ENCODE measurements at places on chromosomes 11 and 22.

DNA sequence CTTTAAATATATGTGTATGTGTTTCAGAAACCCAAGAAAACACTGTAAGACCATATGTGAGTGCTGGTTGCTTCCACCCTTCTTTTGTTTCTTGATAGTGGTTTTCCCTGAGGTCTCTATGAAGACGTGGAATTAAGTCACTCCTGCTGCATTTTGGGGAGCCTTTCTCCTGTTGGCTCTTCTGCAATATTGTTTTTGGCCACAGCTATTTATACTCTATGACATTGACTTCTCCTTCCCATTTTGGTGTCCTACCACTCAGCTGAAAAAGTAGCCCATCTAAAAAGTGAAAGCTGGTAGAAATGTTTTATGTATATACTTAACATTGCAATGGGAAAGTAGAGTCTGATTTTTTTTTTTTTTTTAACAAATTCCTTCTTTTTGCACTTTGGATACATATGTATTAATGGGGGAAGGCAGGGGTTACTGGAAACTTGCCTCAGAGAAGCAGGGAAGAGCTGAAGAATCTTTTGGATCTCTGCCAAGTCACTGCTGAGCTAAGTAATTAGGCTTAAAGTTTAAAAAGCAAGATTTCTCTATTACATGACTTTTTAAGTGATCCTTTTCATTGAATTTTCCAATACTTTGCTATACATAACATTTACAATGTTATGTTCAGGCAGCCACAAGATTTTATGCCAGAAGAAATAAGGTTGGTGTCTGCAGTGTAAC lies 1.8 kb downstream of the TTC17 start:
- peaks cover 37% of the 10 kb centered on the region for H3K4me1 ChIP-seq
- no peaks in the 10 kb centered on the region for H3K27me3 ChIP-seq
- H3K27ac ChIP-seq: peak overlapping the region; percentile 97
- no peak for DNase-seq
- peak overlapping the region; percentile 98 for H3K4me3 ChIP-seq
- H3K36me3 ChIP-seq: peaks cover 33% of the 10 kb centered on the region

- H3K4me1 ChIP-seq: no peaks in the 10 kb centered on the region
- DNase-seq: no peak
- no peak overlapping the region for H3K27ac ChIP-seq
- no peaks in the 10 kb centered on the region for H3K36me3 ChIP-seq
- H3K4me3 ChIP-seq: no peak overlapping the region
- H3K27me3 ChIP-seq: no peaks in the 10 kb centered on the region
These were observed 100.9 kb downstream of the SYN3 start for GRCh38 chr22:32957200-32957803.

DNA sequence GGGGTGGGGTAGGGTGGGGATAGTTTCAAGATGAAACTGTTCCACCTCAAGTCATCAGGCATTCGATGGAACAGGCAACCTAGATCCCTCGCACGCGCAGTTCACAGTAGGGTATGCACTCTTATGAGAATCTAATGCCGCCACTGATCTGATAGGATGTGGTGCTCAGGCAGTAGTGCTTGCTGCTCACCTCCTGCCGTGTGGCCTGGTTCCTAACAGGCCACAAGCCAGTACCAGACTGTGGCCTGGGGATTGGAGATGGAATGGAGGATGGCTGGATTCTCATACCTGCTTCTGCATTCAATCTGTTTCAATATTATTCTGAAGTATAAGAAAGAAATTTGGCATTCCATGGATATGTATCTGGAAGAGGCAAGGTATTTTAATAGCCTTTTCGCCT lies 73.1 kb downstream of the RBFOX2 start:
- peaks cover 6% of the 10 kb centered on the region for H3K27me3 ChIP-seq
- H3K4me3 ChIP-seq: no peak overlapping the region
- H3K27ac ChIP-seq: no peak overlapping the region
- H3K36me3 ChIP-seq: no peaks in the 10 kb centered on the region
- no peak for DNase-seq

DNA sequence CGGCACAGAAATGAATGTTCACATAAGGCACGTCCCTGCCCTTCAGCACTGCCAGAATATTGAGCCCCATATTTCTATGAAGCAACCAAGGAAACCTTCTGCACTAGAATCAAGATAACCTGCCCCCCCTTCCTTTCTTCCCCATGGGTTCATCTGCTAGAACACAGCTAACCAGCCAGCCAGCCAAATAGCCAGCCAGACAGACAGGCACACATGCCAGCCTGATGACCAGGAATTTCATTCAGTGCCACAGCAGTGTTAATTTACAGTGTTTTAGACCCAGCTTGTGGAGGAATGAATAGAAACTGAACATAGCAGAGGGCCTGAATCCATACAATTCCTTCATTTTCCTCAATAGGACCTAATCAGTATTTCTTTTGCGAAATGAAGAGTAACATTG lies 57.0 kb downstream of the TENM4 start:
- H3K4me3 ChIP-seq: no peak overlapping the region
- H3K27me3 ChIP-seq: no peaks in the 10 kb centered on the region
- DNase-seq: no peak
- H3K4me1 ChIP-seq: no peaks in the 10 kb centered on the region
- H3K27ac ChIP-seq: no peak overlapping the region

DNA sequence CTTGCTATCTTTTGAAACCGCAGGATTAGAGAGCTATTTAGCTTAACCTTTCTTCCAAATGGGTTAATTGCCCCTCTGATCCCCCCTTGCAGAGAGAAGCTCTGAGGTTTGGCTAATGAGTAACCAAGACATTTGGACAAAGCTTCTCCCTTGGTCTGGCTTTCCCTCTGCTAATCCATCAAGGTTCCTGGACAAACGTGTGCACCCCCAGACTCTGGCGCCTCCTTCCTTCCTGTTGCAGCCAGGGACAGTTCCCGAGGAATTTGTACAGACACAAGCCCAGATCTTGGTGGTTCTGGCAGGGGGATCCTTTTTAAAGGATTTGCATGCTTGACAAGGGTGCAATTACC lies 1.6 kb downstream of the KIAA1671 start:
- H3K36me3 ChIP-seq: no peaks in the 10 kb centered on the region
- DNase-seq: no peak
- H3K4me1 ChIP-seq: peaks cover 16% of the 10 kb centered on the region

DNA sequence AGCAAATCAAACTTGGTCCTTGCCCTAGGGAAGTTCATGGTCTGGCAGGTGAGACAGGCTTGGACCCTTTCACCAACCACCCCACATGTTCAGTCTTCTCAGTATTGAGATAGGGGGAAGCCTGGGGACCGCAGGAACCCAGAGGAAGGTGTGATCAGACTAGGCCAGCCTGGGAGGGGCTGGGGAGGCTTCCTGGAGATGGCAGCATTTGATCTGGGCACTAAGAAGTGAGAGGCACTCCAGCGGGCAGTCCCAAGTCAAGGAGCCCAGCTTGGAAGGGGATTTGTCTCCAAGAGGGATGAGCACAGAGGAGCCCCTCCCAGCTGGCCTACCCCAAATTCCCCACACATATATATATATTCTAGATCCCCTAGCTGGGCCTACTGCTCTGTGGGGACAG lies 5.4 kb downstream of the LRRC32 start:
- no peak for DNase-seq
- H3K27me3 ChIP-seq: peaks cover 3% of the 10 kb centered on the region
- peak overlapping the region; percentile 76 for H3K27ac ChIP-seq
- H3K36me3 ChIP-seq: peaks cover 44% of the 10 kb centered on the region

- H3K4me3 ChIP-seq: no peak overlapping the region
- H3K36me3 ChIP-seq: no peaks in the 10 kb centered on the region
- H3K27ac ChIP-seq: no peak overlapping the region
- H3K27me3 ChIP-seq: no peaks in the 10 kb centered on the region
- H3K4me1 ChIP-seq: no peaks in the 10 kb centered on the region
These were observed 239.6 kb upstream of the MPPED2 start for GRCh38 chr11:30825723-30826122.

DNA sequence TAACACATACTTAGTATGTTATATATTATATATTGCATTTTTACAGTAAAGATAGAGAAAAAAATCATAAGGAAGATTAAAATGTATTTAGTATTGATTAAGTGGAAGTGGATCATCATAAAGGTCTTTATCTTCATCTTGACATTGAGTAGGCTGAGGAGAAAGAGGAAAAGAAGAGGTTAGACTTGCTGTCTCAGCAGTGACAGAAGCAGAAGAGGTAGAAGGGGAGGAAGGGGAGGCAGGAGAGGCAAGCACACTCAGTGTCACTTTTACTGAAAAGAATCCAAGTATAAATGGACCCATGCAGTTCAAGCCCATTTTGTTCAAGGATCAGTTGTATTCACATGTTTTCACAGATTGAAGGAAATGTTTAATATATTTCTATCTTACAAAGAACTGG lies 69.7 kb downstream of the GAB2 start:
- no peaks in the 10 kb centered on the region for H3K27me3 ChIP-seq
- H3K27ac ChIP-seq: peak overlapping the region; percentile 88
- H3K36me3 ChIP-seq: peaks cover 36% of the 10 kb centered on the region
- H3K4me3 ChIP-seq: no peak overlapping the region

DNA sequence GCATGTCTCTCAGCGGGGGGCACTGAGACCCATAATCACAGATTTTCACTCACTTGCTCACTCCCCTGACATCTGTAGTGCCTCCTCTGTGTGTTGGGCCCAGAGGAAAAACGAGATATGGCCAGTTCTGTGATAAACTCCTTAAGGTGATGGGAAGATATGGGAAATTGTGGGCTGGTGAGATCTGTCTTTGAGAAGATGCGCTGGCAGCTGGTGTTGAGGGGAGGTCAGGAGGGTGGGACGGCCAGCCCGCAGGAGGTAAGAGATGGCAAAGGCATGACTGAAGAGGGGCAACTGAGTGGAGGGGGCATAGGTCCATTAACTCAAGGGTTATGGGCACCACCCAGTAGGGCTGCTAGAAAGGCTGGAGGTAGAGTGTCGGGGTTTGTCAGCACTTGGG lies 60.1 kb upstream of the CLTCL1 start:
- H3K27ac ChIP-seq: no peak overlapping the region
- H3K4me1 ChIP-seq: no peaks in the 10 kb centered on the region
- H3K36me3 ChIP-seq: peaks cover 53% of the 10 kb centered on the region
- no peak overlapping the region for H3K4me3 ChIP-seq

GRCh38 chr22:36279219-36279666 lies 26.3 kb downstream of the APOL1 start:
- H3K4me3 ChIP-seq: no peak overlapping the region
- H3K4me1 ChIP-seq: peaks cover 4% of the 10 kb centered on the region
- H3K27ac ChIP-seq: no peak overlapping the region
- DNase-seq: no peak
- no peaks in the 10 kb centered on the region for H3K27me3 ChIP-seq

- DNase-seq: no peak
- peak overlapping the region; percentile 89 for H3K27ac ChIP-seq
- no peaks in the 10 kb centered on the region for H3K27me3 ChIP-seq
- H3K4me1 ChIP-seq: peaks cover 34% of the 10 kb centered on the region
These were observed 31.1 kb upstream of the RDX start for GRCh38 chr11:110327508-110327907.

DNA sequence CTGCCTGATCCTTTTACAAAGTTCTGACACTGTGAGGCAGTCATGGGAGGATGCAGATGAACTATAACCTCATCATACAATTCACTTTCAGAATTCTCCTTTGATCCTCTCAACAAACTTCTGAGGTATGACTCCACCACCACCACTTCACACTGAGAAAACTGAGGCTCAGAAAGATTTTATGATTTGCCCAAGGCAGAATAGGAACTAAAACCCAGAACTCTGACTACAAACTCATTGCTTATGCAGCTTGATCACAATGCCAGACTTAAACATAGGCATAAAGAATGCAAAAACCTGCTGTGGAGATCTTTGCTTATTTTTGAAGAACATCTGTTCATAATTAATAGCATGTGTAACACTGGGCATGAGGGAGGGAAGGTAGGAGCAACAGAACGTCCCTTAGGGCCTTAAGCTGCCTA lies 20.4 kb downstream of the FAM168A start:
- H3K4me3 ChIP-seq: no peak overlapping the region
- H3K4me1 ChIP-seq: peaks cover 18% of the 10 kb centered on the region
- no peak for DNase-seq
- H3K27ac ChIP-seq: peak overlapping the region; percentile 71
- no peaks in the 10 kb centered on the region for H3K27me3 ChIP-seq
- peaks cover 33% of the 10 kb centered on the region for H3K36me3 ChIP-seq

- H3K27me3 ChIP-seq: no peaks in the 10 kb centered on the region
- peak overlapping the region; percentile 50 for H3K4me3 ChIP-seq
- H3K4me1 ChIP-seq: peaks cover 81% of the 10 kb centered on the region
These were observed 10.4 kb upstream of the AHNAK start for GRCh38 chr11:62556875-62557631.

- H3K4me3 ChIP-seq: no peak overlapping the region
- no peak for DNase-seq
- peaks cover 14% of the 10 kb centered on the region for H3K4me1 ChIP-seq
- no peak overlapping the region for H3K27ac ChIP-seq
- peaks cover 31% of the 10 kb centered on the region for H3K27me3 ChIP-seq
- H3K36me3 ChIP-seq: no peaks in the 10 kb centered on the region
These were observed 1.7 kb downstream of the C11orf91 start for GRCh38 chr11:33698921-33699320.

GRCh38 chr11:117087446-117087845 lies 10.8 kb downstream of the SIK3 start:
- DNase-seq: no peak
- no peak overlapping the region for H3K27ac ChIP-seq
- H3K4me1 ChIP-seq: peaks cover 38% of the 10 kb centered on the region
- H3K4me3 ChIP-seq: no peak overlapping the region

DNA sequence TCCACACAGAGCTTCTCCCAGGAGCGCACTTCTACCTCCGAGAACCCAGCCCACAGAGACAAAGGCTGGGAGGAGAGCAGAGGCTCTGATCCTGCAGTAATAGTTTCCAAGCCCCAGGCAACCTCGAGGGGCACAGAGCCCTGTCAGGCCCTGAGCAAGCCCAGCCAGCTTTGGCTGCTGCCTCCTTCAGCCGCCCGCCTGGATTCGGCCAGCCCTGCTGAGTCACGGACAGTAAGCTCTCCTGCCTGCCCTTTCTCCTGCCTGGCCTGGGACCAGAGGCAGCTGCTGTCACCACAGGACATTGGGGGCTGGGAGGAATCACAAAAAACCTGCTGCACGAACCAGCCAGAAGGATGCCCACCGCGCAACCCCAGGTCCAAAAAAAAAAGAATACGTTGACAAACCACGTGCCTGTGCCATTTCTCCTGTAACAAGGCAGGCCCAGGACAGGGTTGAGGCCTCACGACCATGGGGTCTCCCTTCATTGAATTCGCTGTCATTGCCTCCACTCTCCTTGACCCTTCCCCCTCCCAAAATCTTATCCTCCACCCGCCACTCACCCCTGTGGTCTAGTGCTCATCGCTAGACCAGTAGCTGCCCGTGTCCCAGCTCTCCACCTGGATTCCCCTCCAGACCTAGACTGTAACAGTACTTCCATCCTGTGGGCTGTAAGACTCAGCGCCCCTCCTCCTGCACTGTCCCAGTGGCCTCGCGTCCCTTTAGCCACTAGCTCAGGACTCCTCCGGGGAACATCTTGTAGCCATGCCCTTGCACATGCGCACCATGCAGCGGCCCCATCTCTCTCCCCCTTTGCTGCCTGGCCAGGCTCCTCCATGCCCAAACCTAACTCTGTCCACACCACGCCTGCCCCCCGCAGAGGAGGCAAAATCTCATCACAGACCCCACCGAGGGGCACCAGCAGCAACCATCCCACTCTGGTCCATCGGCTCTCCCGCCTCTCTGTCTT lies 7.4 kb upstream of the SLC22A12 start:
- peaks cover 2% of the 10 kb centered on the region for H3K27me3 ChIP-seq
- no peak overlapping the region for H3K27ac ChIP-seq
- H3K4me3 ChIP-seq: no peak overlapping the region
- no peaks in the 10 kb centered on the region for H3K4me1 ChIP-seq
- H3K36me3 ChIP-seq: no peaks in the 10 kb centered on the region

All from activated T-helper 2 cell treated with anti-CD3 and anti-CD28 coated beads, Interferon-gamma antibody, Interleukin-2, Interleukin-4, amounts not matched to agents 10 μg/mL and 5 μg/mL and 100 μg/mL, durations not matched to agents 14 hours and 24 hours and 36 hours (primary cell).